Amniotic stem cell (primary cell): ENCODE measurements at places on chromosomes 12 and 14.

DNA sequence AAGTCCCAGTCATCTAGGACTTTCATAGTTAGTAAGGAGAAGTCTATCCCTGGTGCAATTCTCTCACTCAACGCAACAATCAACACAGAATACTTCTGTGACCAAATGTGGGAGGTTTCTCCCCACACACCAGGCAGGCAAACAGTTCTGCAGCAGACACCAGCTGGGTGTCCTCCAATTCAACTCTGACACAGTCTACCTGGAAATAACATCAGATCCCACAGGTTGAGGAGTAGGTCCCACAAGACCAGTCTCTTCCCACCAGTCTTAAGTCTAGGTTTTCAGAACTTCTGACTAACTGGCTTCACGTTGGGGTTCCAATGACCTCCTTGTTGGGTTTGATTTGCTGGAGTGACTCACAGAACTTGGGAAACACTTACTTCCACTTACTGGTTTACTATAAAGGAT is 14.8 kb downstream of the ACOT6 start:
- no peak for DNase-seq

GRCh38 chr12:121513464-121514183 is 67.2 kb downstream of the KDM2B start:
- no peak for DNase-seq

GRCh38 chr14:104917993-104918392 is 6.7 kb upstream of the PLD4 start:
- no peak for DNase-seq

DNA sequence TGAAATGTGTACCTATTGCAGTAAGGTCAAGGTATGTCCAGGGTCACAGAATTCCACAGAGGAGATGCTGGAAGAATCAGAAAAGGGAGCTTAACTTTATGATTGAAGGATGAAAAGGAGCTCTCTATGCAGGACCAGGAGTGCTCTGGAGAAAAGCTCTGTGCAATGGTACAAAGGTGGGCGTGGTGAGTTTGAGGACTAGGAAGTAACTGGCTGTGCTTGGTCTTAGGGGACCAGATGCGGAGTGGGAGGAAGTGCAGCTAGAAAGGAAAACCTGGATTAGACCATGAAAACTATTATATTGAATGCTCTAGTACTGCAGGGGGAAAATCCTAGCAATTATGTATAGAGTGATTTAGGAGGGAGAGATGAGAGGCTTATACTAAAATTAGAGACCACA is 56.8 kb downstream of the BTG1 start:
- DNase-seq = no peak

DNA sequence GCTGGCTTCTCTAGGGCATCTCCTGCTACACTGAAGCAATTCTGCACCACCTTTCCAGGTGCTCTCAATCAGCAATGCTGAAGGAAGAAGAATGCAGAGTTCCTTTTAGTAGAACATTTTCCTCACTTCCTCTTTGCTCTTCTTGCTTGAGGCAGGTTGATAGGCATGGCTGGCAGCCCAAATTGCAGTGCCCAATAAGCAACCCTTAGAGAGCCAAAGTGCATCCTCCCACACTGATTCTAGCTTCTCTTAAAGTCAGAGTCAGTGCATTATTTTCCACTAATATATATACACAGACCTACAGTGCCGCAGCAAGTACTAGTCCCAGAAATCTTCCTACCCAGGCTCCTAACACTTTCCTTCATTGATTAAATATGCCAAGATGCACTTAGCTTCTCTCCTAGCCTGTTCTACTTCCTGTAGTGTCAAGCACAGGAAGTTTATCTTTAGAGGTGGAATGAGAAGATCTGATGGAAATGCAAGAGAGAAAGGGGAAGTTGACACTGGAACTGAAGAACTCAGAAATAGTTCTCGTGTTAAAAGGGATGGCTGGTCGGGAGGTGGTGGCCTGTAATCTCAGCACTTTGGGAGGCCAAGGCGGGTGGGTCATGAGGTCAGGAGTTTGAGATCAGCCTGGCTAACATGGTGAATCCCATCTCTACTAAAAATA is 132.7 kb downstream of the SSPN start:
- DNase-seq = no peak

DNA sequence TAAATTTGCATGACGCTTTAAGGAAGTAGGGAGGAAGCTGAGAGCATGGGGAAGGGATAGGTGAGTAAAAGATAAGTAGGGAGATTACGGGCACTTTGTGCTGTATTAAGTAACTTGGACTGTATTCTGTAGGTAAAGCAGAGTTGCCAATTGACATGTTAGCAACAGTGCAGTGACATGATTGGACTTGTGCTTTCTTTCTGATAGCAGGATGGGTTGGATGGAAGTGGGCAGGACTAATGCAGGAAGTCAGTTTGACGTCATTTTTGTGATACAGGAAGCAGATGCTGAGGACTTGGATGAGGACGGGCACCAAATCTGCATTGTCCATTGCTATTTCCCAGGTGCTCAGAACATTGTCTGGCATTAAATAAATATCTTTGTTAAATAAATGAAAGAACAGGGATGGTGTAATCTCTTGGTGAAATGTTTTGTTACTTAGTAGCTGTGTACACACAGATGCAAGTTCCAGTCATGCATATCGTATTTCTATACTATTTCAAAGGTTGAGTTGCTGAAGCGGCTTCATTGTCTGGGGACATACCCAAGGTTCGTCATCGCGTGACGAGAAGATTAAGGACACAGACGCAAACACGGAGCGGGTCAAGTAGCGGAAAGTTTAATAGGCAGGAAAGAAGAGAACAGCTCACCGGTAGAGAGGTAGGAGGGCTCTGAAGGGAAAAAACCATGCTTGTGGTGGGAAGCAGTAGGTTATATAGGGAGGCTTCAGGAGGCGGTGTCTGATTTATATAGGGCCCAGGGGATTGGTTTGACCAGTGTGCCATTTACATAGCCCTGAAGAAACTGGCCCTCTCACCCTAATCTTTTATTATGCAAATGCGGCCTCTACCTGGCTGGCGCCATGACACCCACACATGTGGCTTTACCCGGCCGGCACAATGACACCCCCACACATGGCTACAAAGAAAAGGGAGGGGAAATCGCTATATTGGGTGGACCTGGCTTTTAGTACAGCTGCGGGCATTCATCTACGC is 30.7 kb downstream of the GUCY2C start:
- no peak for DNase-seq
